GM23248 (cell line): ENCODE measurements at places on chromosomes 11 and 22.

DNA sequence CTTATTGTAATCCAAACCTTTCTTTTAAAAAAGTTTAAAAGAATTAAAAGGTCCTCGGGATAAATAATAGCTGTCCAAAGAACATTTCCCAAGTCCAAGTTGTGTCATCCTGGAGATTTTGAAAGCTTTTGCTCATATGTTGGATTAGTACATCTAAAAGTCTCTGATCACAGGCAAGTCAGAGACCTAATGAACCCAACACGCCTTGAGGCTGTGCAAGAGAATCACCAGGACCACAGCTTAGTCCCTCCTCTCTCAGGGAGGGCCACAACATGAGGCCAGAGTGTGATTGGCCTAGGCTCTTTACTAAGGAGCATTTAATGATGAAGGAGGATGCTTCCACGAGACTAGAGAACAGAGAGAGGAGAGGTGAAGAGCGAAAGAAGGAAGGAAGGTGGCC is 98.7 kb upstream of the OR5AK2 start:
- H3K27ac ChIP-seq = no peak overlapping the region
- no peak for DNase-seq
- no peaks in the 10 kb centered on the region for H3K36me3 ChIP-seq
- H3K4me3 ChIP-seq = no peak overlapping the region

DNA sequence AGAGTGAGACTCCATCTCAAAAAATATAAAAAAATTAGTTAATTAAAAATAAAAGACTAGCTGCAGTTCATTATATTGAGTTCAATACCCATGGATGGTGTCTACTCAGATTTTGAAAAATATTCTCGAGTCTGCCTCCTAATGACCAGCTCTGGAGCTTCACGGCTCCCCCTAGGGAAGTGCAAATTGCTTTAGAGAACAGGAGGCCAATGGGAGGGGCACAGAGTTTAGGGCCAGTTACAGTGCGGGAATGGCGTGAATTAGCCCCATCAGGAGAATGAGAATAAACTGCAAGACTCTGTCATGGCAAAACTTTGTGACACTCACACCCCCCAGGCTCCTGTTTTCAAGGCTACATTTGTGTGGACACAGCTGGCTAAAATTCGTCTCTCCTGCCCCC is 4.6 kb downstream of the FGF4 start:
- H3K4me1 ChIP-seq = no peaks in the 10 kb centered on the region
- H3K27me3 ChIP-seq = peaks cover 46% of the 10 kb centered on the region
- H3K4me3 ChIP-seq = no peak overlapping the region
- DNase-seq = no peak
- H3K27ac ChIP-seq = no peak overlapping the region
- no peaks in the 10 kb centered on the region for H3K36me3 ChIP-seq

DNA sequence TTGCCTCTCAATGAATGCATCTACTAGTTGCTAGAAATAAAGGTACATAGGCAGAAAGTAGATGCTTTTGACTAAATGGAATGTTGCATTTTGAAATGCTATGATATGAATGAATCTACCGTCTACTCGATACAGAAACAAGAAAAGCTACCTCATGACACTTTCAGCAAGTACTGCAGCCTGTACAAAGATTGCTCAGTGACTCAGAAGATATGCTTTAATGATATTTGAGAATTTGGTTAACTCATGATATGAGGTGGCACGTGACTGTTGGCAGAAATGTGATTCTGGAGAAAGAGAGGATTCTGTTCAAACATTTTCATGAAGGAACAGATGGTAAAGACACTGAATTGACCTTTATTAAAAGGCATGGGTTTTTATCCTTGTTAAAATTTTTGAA is 76.0 kb downstream of the HSD17B12 start:
- H3K4me1 ChIP-seq = no peaks in the 10 kb centered on the region
- DNase-seq = peak; percentile 30
- no peak overlapping the region for H3K4me3 ChIP-seq
- no peak overlapping the region for H3K27ac ChIP-seq
- peaks cover 5% of the 10 kb centered on the region; the same call in 1 of the 2 replicates for H3K36me3 ChIP-seq

DNA sequence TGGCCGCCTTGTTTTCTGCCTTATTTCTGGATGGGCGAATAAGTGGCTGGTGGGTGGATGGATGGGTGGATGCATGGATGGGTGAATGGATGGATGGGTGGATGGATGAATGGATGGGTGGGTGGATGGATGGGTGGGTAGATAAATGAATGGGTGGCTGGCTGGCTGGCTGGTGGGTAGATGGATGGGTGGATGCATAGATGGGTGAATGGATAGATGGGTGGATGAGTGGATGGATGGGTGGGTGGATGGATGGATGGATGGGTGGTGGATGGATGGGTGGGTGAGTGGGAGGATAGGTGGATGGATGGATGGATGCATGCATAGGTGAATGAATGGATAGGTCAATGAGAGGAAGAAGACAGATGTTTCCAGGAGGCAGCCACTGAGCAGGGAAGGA is 98.9 kb downstream of the CACNA1I start:
- no peak overlapping the region for H3K27ac ChIP-seq
- no peaks in the 10 kb centered on the region for H3K4me1 ChIP-seq

DNA sequence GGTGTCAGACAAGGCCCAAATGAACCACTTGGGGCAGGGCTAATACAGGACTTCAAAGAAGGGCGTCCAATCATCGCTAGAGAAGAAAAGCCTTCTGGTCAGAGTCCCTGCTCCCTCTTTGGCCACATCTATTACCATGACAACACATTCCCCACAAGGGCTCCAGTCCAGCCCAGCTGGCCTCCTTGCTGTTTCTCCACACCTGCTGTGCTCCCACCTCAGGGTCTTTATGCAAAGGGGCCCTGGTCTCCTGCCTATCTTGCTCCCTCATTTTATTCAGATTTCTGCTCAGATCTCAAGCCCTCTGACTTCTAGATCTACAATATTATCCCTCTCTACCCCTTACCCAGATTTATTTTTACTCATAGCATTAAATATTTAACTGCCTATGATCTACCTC is 58.0 kb upstream of the KIRREL3 start:
- H3K27me3 ChIP-seq = no peaks in the 10 kb centered on the region
- no peak overlapping the region for H3K27ac ChIP-seq
- H3K4me1 ChIP-seq = peaks cover 17% of the 10 kb centered on the region
- no peak for DNase-seq
- no peaks in the 10 kb centered on the region for H3K36me3 ChIP-seq

GRCh38 chr11:46290011-46290410 is 12.5 kb downstream of the CREB3L1 start:
- DNase-seq = no peak
- H3K27me3 ChIP-seq = no peaks in the 10 kb centered on the region
- H3K4me3 ChIP-seq = no peak overlapping the region
- H3K27ac ChIP-seq = peak overlapping the region; percentile 99

DNA sequence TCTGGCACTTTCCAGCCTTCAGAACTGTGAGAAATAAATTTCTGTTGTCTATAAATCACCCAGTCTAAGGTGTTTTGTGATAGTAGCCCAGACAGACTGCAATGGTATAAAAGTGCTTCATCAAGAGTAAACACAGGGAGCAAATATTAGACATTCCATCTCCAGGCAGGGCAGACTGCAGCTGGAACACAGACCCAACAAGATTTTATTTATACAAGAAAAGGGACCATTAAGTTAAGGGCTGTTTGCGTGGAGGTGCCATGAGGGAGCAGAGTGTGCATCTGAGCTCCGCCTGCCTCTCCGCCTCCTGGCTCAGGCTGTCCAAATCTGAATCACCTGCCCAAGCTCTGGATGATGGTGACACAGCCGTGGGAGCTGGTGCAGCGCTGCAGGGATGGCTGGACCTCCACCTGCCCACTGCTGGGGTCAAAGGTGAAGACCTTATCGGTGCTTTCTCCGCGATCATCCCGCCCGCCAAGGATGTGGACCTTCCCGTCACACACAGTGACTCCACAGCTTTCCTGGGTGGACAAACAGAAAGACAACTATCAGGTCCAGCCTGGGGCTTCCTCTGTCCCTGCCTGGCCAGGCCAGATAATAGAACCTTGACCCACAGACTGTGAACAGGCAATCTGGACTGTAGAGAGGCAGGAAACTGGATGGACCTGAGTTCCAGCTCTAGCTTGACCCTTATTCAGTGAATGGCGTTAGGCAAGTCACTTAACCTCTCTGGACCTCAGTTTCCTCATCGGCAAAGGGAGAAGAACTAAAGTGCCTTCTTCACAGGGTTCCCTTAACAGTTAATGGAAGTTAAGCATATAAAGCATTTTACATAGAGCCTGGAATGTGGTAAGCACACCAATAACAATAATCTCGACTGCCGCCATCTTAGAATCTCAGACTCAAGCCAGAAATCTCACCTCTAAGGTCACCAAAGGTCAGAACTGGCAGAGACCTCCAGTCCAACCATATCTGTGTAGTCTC is 10.5 kb downstream of the KLHL35 start:
- H3K4me1 ChIP-seq = peaks cover 20% of the 10 kb centered on the region
- DNase-seq = no peak
- no peak overlapping the region for H3K4me3 ChIP-seq
- H3K27me3 ChIP-seq = no peaks in the 10 kb centered on the region
- H3K36me3 ChIP-seq = peaks cover 7% of the 10 kb centered on the region; the same call in 1 of the 2 replicates

DNA sequence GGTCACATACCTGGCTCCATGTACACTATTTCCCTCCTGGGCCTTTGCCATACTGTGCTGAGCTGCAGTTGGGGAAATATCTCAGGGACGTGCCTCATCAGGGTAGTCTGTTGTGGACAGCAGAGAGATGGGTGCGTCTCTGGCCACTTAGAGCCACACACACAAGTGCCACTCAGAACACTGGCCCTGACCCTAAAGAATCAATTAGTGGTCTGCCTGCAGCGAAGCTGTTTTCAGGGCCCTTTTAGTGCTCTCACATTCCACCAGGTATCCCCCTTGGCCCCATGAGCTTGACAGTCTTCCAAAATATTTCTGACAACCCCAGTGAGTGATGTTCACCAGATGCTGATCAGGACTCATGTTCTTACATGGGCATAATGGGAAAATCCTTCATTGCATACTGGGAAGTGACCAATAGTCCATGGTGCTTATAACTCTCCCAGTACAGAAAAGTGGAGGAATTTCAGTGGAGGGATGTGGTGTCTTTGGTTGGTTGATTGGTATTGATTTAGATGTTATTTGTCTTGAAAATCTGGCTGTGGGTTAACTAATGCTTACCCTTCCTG is 66.1 kb downstream of the ME3 start:
- peaks cover 16% of the 10 kb centered on the region for H3K4me1 ChIP-seq
- no peak overlapping the region for H3K4me3 ChIP-seq
- H3K27ac ChIP-seq = no peak overlapping the region
- DNase-seq = no peak

GRCh38 chr11:86277741-86278140 is 24.3 kb upstream of the HIKESHI start:
- H3K4me1 ChIP-seq = no peaks in the 10 kb centered on the region
- H3K27ac ChIP-seq = no peak overlapping the region
- peaks cover 44% of the 10 kb centered on the region for H3K36me3 ChIP-seq
- no peak for DNase-seq
- no peaks in the 10 kb centered on the region for H3K27me3 ChIP-seq
- no peak overlapping the region for H3K4me3 ChIP-seq

GRCh38 chr22:27643907-27644306 is 157.6 kb downstream of the MN1 start:
- DNase-seq = no peak
- no peaks in the 10 kb centered on the region for H3K4me1 ChIP-seq
- no peak overlapping the region for H3K4me3 ChIP-seq
- no peak overlapping the region for H3K27ac ChIP-seq
- H3K27me3 ChIP-seq = no peaks in the 10 kb centered on the region; the same call in 1 of the 2 replicates
- no peaks in the 10 kb centered on the region for H3K36me3 ChIP-seq

- no peaks in the 10 kb centered on the region for H3K4me1 ChIP-seq
- no peaks in the 10 kb centered on the region for H3K36me3 ChIP-seq
- no peak overlapping the region for H3K4me3 ChIP-seq
- H3K27ac ChIP-seq = no peak overlapping the region
- no peak for DNase-seq
- peaks cover 37% of the 10 kb centered on the region for H3K27me3 ChIP-seq
Observed at GRCh38 chr11:131800452-131800851, 430.0 kb downstream of the NTM start.

DNA sequence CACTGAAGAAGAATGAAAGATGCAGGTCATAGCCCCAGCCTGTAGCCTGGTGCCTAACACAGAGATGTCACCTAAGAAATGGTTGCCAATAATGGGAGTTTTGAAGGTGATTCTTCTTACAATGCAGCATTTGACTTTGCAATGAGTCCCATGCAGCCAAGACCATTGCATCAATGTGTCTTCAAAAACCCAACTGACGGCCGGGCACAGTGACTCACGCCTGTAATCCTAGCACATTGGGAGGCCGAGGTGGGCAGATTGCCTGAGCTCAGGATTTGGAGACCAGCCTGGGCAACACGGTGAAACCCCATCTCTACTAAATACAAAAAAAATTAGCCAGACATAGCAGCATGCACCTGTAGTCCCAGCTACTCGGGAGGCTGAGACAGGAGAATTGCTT is 89.3 kb upstream of the ASPHD2 start:
- peaks cover 82% of the 10 kb centered on the region for H3K27me3 ChIP-seq
- no peaks in the 10 kb centered on the region for H3K4me1 ChIP-seq
- H3K27ac ChIP-seq = no peak overlapping the region
- no peak for DNase-seq
- H3K4me3 ChIP-seq = no peak overlapping the region

DNA sequence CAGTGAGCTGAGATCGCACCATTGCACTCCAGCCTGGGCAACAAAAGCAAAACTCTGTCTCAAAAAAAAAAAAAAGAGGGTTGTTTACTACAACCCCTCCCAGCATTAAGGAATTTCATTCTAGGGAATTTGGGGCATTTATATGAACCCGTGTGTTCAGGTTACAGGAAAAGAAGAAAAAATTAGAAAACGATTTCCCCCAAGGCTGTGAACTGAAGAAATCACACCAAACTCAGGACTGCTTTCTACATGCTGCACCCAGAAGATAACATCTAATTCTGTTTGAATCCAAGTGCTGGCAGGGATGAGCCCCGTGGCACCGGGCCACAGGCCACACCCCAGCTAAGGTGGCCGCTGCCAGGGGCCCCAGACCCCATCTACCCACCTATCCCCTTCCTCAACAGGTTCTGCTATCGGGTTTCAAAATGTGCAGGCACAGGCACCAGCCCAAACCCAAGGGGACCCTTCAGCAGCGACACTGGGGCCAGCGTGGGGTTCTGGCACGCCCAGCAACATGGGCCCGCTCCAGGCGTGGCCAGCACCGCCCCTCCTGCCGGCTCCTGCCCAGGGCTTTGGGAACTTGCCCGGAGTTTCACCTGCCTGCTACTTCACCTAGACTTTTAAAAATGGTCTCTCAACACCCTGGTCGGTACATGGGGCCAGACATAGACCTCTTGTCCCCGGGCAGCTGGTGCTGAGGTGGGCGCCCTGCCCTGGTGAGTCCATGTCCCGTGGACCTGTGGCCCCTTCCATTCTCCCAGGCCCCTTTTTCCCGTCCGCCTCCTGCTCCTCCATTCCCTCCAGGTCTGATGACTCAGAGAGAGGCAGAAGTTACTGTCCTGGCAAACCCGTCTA is 11.8 kb downstream of the CELSR1 start:
- no peaks in the 10 kb centered on the region for H3K36me3 ChIP-seq
- DNase-seq = no peak
- no peaks in the 10 kb centered on the region for H3K4me1 ChIP-seq
- H3K4me3 ChIP-seq = no peak overlapping the region
- H3K27ac ChIP-seq = no peak overlapping the region

- H3K4me3 ChIP-seq = no peak overlapping the region
- H3K36me3 ChIP-seq = no peaks in the 10 kb centered on the region
- no peaks in the 10 kb centered on the region for H3K4me1 ChIP-seq
- H3K27me3 ChIP-seq = peaks cover 13% of the 10 kb centered on the region
- no peak overlapping the region for H3K27ac ChIP-seq
- no peak for DNase-seq
Observed at GRCh38 chr11:120909676-120910416, 114.1 kb upstream of the TBCEL start.
